HT-29 (cell line): ENCODE measurements at places on chromosomes 16 and 17.

DNA sequence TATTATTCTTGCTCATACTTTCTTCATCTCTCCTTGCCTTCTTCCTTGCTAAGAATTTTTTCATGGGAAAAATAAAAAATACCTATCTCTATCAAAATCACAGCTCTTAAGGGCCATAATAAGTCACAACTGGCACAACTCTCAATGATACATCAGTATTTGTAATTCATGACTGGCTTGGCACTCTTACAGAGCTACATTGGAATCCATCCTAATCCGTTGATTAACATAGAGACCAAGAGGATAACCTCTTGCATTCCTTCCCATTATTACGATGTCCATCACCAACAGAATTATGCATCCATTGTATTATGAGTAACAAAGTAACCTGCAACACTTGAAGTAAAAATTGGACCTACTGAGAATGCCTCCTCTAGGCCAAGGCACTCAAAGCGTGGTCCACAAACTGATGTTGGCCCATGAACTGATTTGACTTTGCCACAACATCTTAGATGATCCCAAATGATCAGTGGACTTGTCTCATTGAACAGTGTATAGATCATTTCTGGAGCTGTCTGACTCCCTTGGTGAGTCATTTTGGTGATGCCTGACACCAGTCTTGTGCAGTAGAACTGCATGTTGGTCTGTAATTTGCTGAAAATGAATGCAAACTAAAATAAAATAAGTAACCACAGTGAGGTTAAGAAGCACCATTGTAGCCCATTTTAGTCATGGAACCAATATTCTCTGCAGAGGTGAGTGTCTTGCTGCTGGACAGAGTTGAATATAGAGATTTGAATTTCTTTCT is 163.2 kb downstream of the AXIN2 start:
- DNase-seq: no peak

GRCh38 chr16:84751947-84752346 is 52.1 kb downstream of the USP10 start:
- no peak for DNase-seq

- no peak for DNase-seq
These were observed at the start of gene RHBDL3 for GRCh38 chr17:32265192-32265923. Gene RHBDL3 (plus strand): TSS chr17:32265832. CDS start chr17:32266190, 358 bp downstream.

DNA sequence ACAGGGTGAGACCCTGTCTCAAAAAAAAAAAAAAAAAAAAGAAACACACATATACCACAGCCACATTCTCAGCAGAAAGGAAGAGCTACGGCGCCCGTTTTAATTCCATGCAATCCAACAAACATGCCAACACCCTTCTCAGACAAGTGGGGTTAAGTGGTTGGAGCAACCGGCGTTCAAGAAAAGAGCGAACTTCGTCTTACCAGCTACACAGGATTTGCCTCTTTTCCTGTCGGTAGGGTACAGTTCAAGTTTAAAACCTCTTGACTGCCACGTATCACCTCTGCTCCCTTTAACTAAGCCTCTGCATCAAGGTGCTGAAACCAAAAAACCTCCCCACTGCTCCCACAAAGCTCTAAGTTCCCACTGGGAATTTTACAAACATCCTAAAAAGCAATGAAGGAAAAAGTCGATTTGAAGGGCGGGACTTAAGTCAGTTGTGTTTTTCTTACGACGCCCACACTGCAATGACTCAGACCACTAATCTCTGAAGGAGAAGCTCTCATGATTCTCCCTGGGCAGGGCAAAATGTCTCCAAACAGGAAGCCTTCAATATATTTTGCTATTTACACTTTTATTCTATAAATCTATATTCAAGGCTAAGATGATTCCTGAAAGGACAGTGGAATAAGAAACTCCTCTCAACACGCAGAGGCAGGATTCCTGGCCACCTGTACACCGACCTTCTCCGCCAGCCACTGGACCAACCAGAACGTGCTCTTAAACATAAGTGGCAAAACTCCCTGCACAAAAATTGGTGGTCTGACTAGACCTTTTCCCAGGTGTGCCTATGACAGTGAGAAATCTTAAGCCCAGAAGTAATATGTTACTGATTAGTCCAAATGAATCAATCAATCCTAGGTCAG is 18.8 kb downstream of the SRP68 start:
- DNase-seq: peak; percentile 70

GRCh38 chr17:59652119-59652518 is 32.4 kb downstream of the CLTC start:
- DNase-seq: no peak

- no peak for DNase-seq
These were observed 72.0 kb downstream of the PITPNC1 start for GRCh38 chr17:67449065-67449464.

- no peak for DNase-seq
These were observed 32.8 kb downstream of the ARSG start for GRCh38 chr17:68324114-68324513.

GRCh38 chr16:1196494-1196893 is 28.6 kb downstream of the TPSG1 start:
- no peak for DNase-seq

DNA sequence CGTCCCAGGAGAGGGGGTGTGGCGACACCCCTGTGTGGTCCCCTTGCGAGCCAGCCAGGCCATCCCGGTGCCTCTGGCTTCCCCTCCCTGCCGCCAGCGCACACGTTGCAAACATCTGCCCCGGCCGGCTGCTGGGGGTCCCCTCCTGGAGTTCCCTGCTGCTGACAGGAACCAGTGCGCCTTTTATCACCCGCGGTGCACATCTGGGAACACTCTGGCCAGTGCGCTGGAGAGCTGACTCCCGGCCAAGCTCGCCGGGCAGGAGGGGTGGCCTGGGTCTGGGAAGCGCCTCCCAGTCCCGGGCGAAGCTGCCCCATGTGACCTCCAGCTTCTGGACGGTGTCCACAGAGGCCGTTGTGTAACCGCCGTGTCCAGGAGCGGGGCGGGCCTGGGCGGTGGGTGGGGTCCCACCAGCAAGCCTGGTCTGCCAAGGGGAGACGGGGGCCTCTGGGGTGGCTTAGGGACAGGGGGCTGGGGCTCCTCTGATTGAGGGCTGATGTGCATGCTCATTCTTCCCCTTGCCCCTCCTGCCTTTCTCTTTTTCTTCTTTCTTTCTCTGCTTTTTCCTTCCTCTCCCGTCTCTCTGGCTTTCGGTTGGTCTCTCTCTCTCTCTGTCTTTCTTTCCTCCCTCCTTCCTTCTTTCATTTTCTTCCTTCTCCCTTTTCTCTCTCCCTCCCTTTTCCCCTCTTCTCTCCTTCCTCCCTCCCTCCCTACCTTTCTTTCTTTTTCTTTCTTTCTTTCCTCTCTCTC is 25.2 kb upstream of the CIBAR2 start:
- peak; percentile 47 for DNase-seq

- no peak for DNase-seq
These were observed 23.5 kb downstream of the TBX4 start for GRCh38 chr17:61475726-61476125.

GRCh38 chr16:17027488-17028129 is 443.2 kb downstream of the XYLT1 start:
- DNase-seq: no peak

DNA sequence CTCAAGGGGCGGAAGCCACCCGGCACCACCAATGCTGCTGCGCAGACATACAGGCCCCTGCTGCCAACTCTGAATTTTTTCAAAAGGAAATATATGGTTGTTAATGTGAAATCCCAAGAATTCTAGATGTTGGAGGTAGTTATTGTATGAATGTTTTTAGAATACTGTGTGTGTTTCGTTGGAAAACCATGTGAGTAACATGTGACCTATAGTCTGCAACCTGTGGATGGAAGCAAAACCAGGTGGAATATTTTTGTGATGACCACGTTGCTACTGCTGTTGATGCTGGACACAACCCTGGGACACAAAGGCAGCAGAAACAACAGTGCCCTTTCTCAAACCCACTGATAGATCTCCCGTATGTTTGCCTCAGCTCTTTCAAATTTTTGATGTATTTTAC is 376.3 kb upstream of the SALL1 start:
- DNase-seq: no peak

DNA sequence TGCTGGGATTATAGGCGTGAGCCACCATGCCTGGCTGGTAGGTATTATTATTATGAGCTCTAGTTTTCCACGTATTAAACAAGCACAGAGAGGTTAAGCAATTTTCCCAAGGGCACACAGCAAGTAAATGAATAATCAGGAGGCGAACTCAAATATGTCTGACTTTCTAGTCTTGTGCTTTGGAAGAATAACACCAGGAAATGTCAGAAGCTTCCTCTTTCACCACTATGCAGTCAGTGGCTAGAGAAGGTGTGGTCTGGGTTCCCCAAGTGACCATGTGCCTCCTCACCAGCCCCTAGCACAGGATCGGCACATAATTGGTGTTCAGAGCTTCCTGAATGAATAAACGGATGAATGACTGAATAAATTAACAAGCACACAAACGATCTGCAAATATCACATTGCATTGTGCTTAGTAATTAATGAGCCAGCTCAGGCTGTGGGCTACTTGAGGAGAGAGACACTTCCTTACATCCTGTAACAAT is 21.6 kb upstream of the SCNN1B start:
- no peak for DNase-seq

GRCh38 chr17:31580316-31580705 is 188.8 kb downstream of the RAB11FIP4 start:
- DNase-seq: no peak

DNA sequence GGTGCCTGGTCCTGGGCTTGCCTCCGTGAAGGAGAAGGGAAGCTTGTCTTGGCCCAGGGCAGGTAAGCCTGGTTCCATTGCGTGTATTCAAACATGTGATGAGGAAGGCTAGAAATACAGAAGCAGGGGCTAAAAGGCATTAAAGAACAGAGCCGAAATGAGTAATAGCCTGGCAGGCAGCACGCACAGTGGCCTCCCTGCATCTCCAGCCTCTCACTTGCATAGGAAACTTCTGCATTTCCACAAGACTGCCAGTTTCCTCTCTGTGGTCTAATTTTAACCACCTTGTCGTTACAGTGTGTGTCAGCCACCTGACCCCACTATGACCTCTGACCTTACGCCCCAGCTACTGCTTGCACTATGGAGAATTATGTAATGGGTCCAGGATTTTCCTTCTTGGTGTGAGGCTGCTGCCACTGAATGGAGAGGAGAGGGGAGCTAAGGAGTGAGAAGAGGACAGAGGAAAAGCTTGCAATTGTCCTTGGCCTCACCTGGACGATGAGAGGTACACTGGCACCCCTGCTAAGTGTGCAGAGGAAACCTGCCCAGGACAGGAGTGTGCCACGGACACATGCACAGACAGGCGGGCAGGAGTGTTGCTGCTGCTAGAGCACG is 32.8 kb downstream of the HIC1 start:
- DNase-seq: no peak

DNA sequence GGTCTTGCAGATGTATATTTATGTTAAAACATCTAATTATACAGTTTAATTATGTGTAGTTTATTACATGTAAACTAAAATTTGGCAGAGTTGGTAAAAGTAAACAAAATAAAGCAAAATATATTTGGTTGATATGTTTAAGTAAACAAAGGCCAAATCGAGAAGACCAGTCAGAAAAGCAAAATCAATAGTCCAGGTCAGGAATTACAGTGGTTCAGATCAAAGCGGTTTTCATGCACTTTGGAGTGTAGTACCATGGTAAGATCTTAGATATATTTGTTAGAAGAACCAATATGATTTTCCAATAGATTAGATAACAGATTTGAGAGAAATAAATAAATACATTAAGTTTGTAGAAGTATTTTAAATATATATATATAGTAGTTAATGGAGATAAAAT is 1421.6 kb upstream of the CDH8 start:
- no peak for DNase-seq

DNA sequence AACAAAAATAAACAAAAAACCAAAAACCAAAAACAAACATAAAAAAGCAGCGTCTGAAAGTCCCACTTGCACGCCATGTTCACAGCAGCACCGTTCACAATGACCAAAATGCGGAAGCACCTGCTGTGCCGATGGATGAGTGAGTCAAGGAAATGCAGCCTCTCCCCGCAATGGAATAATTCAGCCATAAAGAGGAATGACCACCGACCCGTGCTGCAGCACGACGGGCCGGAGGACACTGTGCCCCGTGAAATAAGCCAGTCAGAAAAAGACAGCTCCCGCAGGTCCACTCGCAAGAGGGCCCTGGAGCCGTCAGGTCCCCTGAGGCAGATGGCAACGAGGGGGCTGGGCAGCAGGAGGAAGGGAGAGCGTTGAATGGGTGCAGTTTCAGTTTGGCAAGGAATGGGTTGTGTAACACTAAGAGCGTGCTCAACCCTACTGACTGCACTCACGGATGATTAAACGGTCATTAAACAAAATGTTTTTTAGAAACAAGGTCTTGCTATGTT is 5.1 kb downstream of the CLCN7 start:
- DNase-seq: no peak

DNA sequence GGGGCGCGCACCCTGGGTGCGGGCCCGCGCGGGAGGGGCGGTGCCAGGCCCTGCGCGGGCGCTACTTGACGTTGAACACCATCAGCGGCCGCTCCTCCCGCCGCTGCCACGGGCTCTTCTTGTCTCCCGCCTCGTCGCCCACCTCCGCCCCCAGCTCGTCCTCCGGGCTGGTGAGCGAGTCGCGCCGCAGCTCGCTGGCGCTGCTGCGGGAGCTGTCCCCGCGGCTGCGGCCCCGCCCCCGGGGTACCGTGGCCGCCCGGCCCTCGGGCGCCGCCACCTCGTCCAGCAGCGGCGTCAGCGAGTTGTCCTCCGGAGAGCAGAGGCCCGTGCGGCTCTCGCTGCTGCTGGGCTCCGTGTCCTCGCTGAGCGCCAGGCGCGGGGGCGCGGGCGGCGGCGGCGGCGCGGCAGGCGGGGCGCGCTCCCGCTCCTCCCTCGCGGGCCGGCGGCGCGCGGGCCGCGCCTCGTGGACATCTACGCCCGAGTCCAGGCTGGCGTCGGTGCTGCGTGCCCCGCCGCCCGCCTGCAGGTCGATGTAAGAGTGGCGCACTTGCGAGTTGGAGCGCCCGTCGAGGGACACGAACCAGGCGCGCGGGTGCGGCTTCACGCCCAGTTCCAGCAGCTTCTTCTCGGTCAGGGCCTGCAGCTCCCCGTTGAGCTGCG is 8.7 kb downstream of the GRN start:
- DNase-seq: peak; percentile 15
